Lower lobe of right lung (tissue), 2 donors: ENCODE measurements at places on chromosomes 2 and 18. TPM values are rescaled to one million over a fixed set of nuclear protein-coding genes. Genes with fewer than 3 reads are reported as not detected.

Gene CDH19
- total RNA-seq: 1.2 TPM

Gene UGT1A3
- not detected for total RNA-seq

Gene PARD3B
- total RNA-seq: 23.8 TPM

Gene SERPINB12
- total RNA-seq: not detected

Gene CNRIP1
- total RNA-seq: 20.8 TPM

DNA sequence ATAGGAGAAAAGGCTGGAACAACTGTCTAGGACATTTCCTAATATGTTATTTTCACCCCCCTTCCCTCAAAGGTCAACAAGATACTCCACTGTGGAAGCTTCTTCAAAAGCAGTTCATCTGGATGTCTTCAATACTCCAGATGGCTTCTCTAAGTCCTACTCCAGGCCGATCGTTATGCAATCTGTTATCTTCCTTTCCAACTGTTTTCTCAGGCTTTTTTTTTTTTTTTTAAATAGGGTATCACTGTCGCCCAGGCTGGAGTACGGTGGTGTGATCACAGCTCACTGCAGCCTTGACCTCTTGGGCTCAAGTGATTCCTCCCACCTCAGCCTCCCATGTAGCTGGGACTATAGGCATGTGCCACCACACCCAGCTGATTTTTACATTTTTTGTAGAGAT is 26.3 kb downstream of the ATP8B1 start:
- no peak overlapping the region for H3K27ac ChIP-seq
- no peak for DNase-seq
- H3K4me1 ChIP-seq: peaks cover 48% of the 10 kb centered on the region

DNA sequence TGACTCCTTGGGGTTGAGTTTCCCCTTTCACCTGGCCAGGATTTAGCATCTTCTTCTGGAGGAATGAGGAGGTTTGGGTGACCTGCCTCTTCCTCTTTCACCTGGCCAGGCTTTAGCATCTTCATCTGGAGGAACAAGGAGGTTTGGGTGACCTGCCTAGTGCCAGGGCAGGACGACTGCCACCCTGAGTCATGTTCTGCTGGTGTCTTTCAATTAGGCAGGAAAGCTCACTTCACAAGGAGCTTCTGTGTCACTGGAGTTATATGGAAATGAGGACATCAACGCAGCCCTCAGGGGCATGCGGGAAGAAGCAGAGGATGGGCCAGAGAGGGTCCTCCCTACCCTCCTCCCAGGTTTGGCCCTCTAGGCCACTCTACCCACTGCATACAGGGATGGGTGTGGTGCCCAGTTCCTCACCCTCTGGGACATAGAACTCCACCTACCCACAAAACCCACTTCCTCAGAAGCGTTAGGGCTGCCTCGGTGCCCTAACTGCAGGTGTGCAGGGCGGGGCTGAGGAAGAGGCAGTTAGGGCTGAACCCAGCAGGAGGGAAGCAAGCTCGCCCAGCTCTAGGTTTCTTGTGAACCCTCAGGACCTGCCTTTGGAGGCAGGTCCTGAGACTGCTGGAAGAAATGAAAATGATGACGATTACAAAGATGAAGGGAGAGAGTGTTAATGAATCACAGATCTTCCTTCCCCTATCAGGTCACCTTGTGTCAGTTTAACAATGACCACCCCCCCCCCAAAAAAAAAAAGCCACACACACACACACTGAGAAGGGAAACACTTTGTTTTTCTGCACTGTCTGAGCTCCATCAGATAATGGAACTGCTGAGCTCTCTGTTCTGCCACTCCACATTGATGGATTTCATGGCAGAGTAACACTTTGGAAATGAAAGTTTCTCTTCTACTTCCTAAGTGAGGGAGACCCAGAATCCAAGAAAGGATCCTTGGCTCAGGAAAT is 71.0 kb downstream of the ARL4C start:
- peak; percentile 55 for DNase-seq
- peaks cover 46% of the 10 kb centered on the region for H3K4me1 ChIP-seq
- H3K36me3 ChIP-seq: no peaks in the 10 kb centered on the region
- H3K27me3 ChIP-seq: no peaks in the 10 kb centered on the region
- H3K4me3 ChIP-seq: no peak overlapping the region

DNA sequence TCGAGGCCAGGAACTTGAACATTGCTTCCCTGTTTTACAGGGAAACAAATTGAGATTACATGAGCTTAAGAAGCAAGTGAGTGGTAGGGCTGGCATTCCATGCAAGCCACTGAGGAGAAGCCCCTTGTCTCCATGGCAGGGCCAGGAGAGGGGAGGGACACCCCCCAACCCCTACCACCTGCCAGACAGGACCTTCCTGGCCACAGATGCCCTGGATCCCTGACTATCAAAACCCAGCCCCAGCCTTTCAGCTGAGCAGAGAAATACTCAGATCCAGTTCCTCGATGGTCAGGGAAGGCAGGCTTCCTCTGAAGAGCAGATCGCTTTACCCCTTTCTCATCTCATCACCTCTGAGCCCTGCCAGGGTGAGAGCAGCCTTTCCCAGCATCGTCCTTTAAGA is 53.8 kb upstream of the ALPP start:
- no peak overlapping the region for H3K27ac ChIP-seq
- H3K27me3 ChIP-seq: no peaks in the 10 kb centered on the region
- H3K4me1 ChIP-seq: no peaks in the 10 kb centered on the region
- no peak overlapping the region for H3K4me3 ChIP-seq
- H3K36me3 ChIP-seq: no peaks in the 10 kb centered on the region
- no peak for DNase-seq

DNA sequence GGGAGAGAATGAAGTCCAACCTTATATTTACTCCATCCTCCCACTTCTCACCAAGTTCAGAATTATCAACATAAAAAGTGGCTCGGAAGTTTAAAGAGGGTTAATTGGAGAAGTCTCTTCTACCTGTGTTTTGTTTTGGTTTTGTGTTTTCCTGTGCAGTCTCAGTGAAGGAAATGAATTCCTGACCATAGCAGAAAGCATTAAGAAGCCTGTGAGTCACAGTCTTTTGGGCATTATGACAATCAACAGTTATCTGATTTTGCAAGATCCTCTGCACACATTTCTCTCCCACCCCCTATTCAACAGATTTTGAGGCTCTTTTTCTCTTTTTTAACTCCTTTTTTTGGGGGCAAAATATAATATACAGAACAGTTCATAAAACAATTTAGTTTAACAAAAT is 8.6 kb upstream of the RPL37A start:
- no peaks in the 10 kb centered on the region for H3K36me3 ChIP-seq
- peaks cover 12% of the 10 kb centered on the region for H3K4me1 ChIP-seq
- H3K27ac ChIP-seq: no peak overlapping the region
- DNase-seq: no peak
- H3K27me3 ChIP-seq: no peaks in the 10 kb centered on the region
- no peak overlapping the region for H3K4me3 ChIP-seq

- H3K4me3 ChIP-seq: no peak overlapping the region
- H3K27me3 ChIP-seq: no peaks in the 10 kb centered on the region
- DNase-seq: no peak
- no peaks in the 10 kb centered on the region for H3K36me3 ChIP-seq
Measured at GRCh38 chr2:64352292-64352691, 101.7 kb upstream of the LGALSL start.

- H3K36me3 ChIP-seq: no peaks in the 10 kb centered on the region
- H3K27me3 ChIP-seq: peaks cover 8% of the 10 kb centered on the region
- no peak overlapping the region for H3K27ac ChIP-seq
- DNase-seq: no peak
Measured at GRCh38 chr2:13193900-13194299, 477.2 kb downstream of the TRIB2 start.
